Right cardiac atrium (tissue), 5 donors: ENCODE measurements at places on chromosomes 1 and 21.

DNA sequence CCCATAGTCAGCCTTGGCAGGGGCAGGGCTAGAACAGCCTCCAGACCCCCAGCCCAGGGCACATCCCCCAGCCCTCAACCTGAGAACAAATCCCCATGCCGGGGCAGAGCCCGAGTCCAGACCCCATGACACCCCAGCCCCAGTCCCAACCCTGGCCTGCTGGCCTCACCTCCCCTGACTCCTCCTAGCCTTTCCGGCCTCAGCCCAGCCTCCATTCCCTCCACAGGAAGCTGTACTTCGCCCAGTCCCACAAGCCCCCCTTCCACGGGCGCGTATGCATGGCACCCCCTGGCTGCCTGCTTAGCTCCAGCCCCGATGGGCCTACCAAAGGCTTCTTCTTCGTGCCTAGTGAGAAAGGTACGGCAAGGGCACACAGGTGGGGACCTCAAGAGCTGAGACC is 50.4 kb downstream of the DISP3 start:
- no peak for DNase-seq

GRCh38 chr1:155254714-155255242 is 505 bp downstream of the ENTREP3 start:
- no peak for DNase-seq

GRCh38 chr1:167726008-167726407 is 4.2 kb downstream of the MPZL1 start:
- DNase-seq, result no peak

DNA sequence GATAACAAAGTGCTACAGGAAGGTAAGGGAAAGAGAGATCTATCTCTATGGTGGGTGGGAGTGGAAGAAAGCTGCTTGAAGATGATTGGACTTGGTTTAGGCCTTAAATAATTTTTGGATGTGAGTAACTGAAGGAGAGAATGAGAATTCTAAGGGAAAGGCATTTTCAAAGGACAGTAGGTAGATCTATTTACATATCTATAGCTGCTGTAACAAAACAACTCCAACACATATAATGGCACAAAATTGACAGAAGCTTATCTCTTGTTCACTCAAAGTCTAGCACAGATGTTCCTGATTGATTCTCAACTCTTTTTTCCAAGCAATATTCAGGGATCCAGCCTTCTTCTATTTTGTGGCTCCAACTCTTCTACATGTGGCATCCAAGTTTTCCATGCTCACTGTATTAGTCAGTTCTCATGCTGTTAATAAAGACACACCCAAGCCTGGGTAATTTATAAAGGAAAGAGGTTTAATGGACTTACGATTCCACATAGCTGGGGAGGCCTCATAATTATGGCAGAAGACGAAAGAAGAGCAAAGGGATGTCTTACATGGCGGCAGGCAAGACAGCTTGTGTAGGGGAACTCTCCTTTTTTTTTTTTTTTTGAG is 3.1 kb upstream of the DDAH1 start:
- no peak for DNase-seq

DNA sequence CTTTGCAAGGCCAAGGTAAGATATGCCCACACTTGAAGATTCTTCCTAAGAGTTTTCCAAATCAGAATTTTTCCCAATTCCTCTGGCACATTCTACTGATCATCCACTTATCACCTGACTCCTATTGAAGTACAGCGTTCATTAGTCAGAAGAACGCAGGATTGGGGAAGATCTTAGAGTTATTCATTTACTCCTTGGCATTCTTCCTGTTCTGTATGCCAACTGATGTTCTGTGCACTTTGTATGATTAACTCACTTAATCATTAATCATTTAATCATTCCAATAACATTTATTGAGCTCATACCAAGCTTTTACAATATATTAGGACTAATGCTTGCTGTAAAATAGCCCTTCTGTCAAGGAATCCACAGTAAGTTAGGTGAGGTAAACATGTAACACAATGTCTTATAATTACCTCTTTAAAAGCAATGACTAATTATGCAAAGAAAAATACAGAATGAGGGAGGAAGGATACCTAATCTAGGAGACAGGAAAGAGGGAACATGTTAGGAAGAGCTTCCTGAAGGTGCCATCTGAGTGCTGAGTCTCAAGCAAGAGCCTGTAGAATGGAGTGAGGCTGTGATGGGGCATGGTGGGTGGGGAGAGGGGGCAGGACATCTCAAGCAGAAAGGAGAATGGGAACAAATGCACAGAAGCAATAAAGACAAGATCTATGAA is 71.1 kb upstream of the DPT start:
- DNase-seq, result no peak

GRCh38 chr1:218705911-218706893 is 361.1 kb downstream of the TGFB2 start:
- DNase-seq, result no peak

- no peak for DNase-seq
Observed at GRCh38 chr1:205701891-205702290, 21.6 kb upstream of the SLC45A3 start.

DNA sequence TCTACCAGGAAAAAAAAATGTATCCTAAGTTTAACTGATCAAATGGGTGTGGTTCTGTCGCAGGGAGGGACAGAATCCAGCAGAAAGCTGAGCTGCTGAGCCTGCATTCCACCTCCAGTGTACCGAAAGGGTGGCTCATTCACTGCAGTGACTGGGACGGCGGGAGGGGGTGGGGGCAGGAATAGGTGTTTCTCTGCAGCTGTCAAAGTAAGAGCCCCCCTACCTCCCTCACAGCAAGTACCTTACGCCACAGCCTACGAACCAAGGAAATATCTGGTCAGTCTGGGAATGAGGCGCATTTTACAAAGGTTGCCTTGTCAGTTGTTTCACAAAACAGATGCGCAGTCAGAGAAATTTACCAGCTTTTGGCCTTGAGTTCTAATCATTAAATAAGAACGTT is 1.7 kb downstream of the S100B start:
- DNase-seq, result no peak

DNA sequence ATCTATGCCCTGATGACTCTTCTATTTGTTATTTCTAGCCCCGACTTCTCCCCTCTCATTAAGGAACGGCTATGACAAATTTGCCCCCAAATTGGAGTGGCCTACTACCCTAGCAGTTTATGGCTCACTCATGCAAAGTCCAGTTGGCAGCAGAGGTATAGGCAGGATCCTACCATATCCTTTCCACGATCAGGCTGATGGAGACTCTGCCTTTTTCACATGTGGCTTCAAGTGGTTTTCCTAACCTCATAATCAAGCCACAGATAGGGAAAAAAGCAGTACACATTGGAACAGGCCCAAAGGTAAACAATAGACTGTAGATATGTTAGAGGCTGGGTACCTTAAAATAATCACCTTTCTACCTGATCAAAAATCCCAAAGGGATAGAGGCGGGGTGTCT is 292.5 kb downstream of the NCAM2 start:
- DNase-seq, result no peak

GRCh38 chr1:115184951-115185331 is 95.6 kb upstream of the TSPAN2 start:
- peak; percentile 21 for DNase-seq

DNA sequence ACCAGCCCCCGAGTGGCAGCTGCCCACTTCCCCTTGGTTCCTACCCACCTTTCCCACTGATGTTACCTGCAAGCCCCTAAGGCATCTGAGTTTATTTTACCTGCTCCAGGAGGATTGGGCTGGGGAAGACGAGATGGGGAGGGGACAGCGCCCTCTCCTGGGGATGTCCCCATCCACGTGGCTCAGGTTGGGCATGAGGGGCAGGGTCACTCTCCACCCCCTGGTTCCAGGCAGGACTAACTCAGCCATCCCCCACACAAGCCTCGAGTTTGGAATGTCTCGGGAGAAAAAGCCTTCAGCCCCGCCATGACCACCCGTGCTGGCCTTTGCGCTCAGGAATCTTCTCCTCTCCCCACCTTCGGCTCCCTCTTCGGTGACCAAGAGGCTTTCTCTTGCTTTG is 90.0 kb downstream of the ARHGEF10L start:
- peak; percentile 53 for DNase-seq

DNA sequence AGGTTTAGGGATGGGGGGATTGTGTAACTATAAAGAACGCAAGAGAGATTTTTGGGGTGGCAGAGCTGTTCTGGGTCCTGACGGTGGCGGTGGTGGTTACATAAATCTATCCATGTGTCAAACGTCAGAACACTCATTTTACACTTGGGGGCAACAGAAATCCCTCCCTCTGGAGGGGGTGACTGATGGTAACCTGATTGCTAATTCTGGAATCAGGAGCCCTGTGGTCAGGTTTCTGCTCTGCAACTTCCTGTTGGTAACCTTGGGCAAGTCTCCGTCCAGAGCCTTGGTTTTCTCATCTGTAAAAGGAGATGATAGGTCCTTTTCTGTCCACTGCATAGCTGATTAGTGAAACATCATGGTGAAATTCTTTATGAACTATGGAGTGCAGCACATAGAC is 40.9 kb downstream of the ALPL start:
- DNase-seq, result no peak

- no peak for DNase-seq
Observed at GRCh38 chr21:16800536-16801275, 712.1 kb upstream of the CXADR start.

DNA sequence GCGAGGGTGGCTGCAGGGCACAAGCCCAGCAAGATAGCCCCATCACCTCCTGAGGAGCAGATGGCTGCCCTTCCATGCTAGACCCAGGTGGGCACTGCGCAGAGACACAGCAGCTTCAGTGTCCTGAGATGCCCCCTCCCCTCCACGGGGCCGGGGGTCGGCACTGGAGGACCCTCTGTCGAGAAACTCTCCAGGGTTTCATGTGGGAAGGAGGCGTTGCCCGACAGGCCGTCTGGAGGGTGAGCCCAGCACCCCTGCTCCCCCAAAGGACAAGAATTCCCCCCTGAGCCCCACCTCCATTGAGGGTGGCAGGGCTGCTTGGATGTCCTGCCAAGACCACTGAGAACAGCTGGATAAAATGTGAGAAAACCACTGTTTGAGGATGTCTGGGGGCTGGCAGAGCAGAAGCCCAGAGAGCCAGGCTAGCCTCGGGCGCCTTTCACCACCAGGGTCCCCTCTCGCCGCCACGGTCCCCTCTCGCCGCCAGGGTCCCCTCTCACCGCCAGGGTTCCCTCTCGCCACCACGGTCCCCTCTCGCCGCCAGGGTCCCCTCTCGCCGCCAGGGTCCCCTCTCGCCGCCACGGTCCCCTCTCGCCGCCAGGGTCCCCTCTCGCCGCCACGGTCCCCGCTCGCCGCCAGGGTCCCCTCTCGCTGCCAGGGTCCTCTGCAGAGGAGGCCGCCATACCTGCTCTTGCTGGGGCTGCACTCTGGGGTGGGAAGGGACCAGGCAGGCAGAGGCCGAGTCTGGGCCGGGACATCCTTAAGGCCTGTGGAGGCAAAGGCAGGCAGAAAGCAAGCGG is 44.2 kb downstream of the SLC19A1 start:
- DNase-seq, result peak; percentile 38

DNA sequence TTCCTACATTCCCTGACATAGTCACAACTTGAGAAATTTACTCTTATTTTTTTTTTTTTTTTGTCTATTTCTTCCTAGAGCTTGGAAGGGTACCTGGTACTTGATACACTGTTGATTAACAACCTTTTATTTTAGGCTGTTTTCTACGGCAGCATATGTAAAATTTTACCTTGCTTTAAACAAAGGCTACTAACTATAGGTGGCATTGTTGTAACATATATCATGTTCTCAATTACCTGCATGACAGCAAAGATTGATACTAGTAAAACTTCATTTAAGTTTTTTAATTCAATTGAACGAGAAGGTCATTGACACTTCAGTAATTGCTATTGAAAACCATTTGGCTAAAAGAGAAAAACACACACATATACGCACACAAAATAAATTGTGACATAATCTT is 238.3 kb upstream of the ESRRG start:
- DNase-seq, result no peak

GRCh38 chr1:216238844-216239243 is 184.4 kb downstream of the USH2A start:
- DNase-seq, result no peak

- no peak for DNase-seq
Observed at GRCh38 chr1:236167578-236167977, 25.2 kb downstream of the GPR137B start.

DNA sequence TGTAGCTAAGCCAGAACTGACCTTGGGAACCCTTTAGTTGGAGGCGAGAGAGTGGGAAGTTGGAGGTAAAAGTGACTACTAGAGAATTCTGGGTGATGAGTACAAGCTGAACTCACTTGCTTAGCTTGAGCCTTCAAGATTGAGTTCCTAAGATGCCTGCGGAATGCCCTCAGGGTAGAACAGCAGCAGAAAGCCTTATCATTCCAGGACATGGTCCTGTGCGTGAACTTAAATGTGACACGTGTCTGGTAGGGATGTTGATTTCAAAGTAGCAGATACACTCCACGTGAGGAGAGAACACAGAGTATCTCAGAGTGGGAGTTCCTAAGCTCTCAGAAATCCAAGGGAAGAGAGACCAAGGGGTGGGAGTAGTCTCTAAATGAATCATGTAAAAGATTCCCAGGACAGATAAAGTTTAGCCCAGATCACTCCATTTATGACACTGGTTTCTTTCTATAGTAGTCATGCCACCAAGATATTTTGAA is 60.1 kb downstream of the KCNK1 start:
- no peak for DNase-seq

- DNase-seq, result peak; percentile 86
Observed at GRCh38 chr21:43703035-43703880, 15.7 kb upstream of the PDXK start.

- DNase-seq, result no peak
Observed at GRCh38 chr1:114462341-114462740, 48.7 kb downstream of the TRIM33 start.

GRCh38 chr1:58648842-58649241 is 51.0 kb downstream of the MYSM1 start:
- DNase-seq, result no peak

DNA sequence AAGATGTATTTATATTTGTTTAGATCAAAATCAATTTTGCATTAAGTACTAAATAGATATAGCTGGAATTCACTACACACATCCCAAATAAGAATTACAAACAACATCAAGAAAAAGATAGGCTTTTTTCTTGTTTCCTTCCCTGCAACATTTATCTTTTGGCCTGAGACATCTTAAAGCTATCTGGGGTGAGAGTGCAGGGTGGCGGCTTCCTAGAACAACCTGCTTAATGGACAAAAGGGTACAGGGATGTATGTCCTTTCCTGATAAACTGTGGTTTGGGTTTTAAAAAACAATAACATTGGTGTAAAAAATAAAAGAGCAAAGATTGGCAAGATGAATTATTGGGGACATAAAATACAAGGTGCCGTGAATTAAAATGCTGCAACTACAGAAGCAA is 54.4 kb downstream of the EPRS1 start:
- DNase-seq, result no peak

GRCh38 chr1:68959461-68960030 is 462.7 kb upstream of the DEPDC1 start:
- DNase-seq, result no peak

- DNase-seq, result no peak
Observed at GRCh38 chr1:158644449-158644848, 39.4 kb downstream of the OR10Z1 start.

GRCh38 chr1:240193679-240194078 is 102.0 kb downstream of the FMN2 start:
- DNase-seq, result no peak

DNA sequence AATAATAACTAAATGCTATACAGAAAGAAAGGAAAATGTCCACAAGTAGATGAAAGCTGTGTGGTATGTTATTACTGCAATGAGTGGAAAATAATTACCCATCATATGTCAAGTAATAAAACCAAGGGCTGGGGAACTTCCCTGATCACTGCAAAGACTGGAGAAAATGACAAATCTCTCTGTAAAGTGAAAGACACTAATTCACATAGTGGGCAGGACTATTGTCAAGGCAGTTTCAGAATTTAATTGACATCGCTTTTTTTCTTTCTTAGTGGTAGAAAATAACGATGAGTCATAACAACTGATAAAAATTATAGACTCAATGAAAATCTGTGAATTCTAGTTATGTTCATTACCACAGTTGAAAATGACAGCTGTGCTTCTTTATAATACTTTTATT is 153.7 kb upstream of the ST6GALNAC5 start:
- DNase-seq, result no peak
